ENCODE measurements at places on chromosomes 3 and 15.

- no peak for DNase-seq
These were observed 86.9 kb upstream of the PRR23E start for GRCh38 chr3:127106053-127106452.

GRCh38 chr15:55546718-55547117, 38.7 kb upstream of the DNAAF4 start:
- DNase-seq: no peak

DNA sequence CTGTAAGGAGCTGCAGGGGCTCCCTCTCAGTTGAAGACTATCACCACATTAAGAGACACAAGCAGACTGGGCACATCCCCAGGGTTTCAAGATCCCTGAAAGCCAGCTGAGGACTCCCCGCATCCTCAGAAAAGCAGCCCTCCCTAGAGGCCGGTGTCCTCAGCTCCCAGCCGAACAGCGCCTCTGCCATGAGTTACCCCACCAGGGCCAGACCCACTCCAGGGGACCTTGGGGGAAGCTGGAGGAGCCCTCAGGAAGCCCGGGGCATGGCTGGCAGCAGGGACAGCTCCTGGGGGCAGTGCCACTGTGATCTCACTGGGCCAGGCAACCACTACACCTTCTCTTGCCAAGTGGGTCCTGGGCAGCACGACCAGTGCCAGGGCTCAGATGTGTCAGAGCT, 8.1 kb downstream of the KLF15 start:
- no peak for DNase-seq

DNA sequence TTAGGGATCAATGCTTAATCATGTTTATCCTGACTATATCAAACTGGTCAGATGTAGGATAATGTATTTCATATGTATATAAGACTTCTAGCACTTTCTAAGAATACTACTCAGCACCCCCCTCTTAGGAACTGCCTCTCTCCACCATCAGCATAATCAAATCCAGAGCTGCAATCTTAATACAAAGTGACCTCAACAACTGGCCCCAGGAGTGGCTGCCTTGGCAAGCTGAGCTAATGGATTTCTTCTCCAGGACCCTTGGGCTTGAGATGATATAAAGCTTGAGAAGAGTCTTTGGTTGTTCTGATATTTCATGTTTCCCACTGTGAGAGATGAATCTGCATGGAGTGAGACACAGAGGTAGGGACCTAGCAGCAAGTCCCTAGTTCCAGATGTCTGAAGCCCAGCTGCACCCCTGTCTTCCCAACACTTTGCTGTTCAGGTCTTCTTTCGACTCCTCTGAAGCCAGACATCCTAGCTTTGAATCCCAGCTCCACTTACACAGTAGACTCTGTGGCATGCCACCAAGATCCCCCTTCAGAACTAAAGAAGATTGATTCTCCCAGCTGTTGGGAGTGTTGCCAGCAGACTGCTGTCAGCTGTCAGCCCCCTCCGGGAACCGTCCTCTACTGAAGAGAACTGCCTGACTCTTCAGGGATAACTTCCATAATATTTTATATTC, 309.3 kb upstream of the UBE2E2 start:
- no peak for DNase-seq

DNA sequence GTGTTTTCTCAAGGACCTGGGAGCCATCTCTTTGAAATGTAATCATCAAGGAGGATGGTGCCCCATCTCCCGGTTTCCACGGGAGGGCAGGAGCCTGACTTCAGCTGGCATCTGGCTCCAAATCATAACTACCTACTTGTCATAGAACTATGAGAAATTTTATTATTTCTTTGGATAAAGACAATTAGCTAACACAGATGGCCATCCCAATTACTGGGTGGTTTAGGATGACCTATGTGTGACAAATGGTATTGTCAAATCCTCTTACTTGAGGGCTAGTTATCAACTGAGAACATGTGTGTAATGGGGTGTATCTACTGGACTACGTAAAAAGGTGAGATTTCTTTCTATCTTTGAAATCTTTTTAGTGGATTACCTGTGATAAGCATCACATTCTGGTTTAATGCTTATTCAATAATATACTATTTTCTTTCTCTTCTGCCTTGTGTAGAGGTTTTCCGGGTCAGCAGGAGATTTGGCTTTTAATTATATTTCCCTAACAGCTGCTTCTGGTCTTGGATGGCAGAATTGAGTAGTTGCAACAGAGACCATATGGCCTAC, 15.3 kb upstream of the PARP14 start:
- no peak for DNase-seq

DNA sequence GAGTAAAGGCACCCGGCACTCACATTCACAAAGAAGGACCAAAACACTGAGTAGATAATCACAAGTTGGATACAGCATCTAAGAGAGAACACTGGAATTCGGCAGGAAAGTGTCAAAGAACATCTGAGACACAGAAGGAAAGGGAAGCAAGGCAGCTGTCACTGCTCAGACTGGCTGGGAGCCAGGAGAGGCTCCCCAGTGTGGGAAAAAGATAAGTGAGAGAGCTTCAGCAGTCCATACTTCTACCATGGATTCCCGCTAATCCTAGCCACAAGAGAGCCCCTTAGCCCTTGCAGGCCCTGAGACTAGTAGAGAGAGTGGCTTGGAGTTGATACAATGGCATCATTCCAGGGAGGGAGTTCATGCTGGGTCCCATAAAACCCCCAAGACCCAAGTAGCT, 36.7 kb upstream of the CP start:
- no peak for DNase-seq

GRCh38 chr3:57411715-57412114, 119.2 kb upstream of the ASB14 start:
- DNase-seq: no peak

DNA sequence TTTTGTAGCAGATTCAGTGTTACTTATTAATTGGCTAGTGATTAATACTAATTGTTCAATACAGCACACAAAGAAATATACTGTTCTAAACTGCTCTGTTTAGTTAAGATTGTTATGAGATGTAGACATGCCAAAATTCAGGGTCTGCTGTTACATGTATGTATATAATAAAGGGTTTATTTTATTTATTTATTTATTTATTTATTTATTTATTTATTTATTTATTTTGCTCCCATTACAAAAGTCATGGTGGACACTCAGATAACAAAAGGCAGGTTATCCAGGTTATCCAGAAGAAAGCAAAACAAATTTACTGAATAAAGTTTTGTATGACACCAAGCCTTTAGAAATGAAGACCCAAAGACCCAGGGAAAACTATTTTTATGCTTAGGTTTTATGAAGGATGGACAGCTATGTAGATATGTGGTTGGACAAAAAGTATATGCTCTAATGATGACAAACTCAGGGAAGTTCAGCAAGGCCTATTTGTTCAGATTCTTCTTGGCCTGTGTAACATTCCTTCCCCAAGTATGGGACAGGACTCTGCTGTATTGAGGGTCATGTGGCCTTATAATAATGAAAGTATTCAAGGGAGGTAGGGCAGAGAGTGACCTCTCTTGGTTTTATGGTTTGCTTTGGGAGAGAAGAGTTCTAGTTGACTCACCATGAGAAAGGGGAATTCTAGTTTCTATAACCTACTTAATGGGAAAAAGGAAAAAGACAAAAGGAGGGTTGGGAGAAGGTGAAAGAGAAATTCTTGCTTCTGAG, 1056.8 kb downstream of the ROBO2 start:
- no peak for DNase-seq

DNA sequence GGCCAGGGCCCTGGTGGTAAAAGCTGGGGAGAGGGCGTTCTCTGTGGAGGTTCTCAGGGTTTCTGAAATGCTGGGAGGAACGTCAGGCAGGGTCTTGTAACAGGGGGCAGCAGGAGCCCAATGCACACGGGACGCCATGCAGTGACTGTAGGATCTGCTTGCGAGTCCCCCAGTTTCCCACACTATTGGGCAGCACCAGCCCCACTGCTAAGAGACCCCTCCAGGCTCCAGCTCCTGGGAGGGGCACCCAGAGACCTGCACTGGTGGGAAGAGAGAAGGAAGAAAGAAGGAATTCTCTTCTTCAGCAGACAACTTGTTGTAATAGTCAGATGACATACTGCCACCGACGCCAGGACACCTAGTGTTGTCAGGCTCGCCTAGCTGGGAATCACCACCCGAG, 55.2 kb upstream of the RNF7 start:
- no peak for DNase-seq

- DNase-seq: no peak
These were observed 189.3 kb upstream of the TSC22D2 start for GRCh38 chr3:150218841-150219240.

- DNase-seq: no peak
These were observed 56.6 kb upstream of the ADPGK start for GRCh38 chr15:72840114-72840513.

- no peak for DNase-seq
These were observed 15.5 kb downstream of the MYL3 start for GRCh38 chr3:46847744-46848143.

DNA sequence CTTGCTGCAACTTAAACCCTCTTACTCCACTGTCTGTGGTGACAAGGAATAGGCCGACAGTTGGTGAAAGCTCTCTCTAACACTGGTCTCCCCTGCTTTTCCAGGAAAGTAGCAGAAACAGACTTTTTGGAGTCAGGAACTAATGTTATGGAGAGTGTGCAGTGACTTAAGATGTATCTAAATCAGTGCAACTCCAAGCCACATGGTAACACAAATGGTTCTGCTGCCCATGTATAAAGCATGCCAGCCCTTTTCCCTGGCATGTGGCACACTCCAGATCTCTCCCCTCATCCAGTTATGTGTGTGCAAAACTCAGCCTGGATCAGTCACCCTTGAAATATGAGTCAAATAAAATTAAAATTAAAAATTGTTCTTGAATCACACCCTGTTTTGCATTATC, 55.4 kb downstream of the SEMA5B start:
- DNase-seq: no peak

GRCh38 chr3:31125413-31126020, 231.1 kb upstream of the GADL1 start:
- no peak for DNase-seq

DNA sequence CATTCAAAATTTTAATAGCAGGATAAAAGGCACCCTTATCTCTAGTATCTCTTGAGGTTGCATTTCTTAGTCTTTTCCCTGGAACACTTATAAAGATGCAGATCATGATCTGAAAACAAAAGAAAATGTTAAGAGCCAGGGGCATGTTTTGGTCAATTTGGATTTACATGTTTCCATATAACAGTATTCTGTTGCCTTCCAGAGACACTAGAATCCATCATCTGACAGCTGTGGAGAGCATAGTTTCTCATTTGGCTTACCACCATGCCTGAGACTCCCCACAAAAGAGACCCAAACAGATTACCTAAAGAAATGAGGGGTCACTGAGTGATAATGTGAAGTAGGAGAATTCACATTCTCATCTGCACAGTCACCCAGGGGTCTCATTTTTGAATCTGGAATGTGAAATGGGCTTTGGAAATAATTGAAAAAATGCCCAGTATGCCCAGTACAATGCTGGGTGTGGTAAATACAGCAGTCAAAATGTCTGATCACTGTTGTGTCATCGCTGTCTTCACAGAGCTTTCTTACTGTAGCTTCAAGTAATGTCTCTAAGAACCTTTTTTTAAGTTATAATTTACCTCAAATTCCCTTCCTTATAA, 79.9 kb upstream of the ZBTB20 start:
- DNase-seq: no peak

- no peak for DNase-seq
These were observed 60.5 kb upstream of the KY start for GRCh38 chr3:134711284-134711683.

GRCh38 chr3:183664913-183665381, 29.5 kb downstream of the KLHL24 start:
- no peak for DNase-seq

DNA sequence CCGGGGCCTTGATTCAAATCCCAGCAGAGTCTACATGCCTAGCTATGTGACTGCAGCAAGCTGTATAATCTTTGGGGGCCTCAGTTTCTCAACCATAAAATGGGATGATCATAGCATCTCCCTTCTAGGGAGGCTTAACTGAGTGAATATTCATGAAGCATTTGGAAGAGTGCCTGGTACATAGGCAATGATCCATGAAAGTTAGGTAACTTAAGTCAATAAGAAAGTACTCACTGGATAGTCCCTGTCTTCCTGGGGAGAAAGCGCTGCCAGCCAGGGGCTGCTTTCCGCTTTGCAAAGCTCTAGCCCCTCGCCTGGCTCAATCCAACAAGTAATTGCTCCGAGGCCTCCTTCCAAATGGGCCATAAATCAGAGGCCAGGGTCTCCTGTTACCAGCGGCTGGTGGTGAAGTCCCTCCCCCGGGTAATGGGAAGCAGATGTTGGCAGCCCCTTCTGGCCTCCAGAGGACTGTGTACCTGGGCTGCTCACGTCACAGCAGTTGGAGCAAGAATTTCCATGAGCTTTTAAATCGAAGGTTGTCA, 521.9 kb upstream of the PROK2 start:
- no peak for DNase-seq

DNA sequence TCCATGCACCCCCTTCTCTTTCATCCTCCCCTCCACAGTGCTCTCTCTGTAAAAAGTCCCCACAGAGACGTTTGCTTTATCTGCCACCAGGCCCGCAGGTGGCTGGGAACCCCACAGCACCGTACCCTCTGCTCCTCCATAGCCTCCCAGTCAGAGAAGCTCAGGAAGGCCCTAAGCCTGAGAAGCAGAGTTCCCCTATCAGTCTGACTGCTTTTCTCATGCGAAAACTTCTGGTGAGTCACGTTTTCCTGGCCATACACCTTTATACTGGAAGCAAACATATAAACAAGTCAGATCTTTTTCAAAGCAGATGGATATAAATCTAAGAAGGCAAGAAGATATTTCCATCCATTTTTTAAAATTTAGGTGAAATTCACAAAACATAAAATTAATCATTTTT, 51.5 kb upstream of the MEF2A start:
- DNase-seq: no peak

DNA sequence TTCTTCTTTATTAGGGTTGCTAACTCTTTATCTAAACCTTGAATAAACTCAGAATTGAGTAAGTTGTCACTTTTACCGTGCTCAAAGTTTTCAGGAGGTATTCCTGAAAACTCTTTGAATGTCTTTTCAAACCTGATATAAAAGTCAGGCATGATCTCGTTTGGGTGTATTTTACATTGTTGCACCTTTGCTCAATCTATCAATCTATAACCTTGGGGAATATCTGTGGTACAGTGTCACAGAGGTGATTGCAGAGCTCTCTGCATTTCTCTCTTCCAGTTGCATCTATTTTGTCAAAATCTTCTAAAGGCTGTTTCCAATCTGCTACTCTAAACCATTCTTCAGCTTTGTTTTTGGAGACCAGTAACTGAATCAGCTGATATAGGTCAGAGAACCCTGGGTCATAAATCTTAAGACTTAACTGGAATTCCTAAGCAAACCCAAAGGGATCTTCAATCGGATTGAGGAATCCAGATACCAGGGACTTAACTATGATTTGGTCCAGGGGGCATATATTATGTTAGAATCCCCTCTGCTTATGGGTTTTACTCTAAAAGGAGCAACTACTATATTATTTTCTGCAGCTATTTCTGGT, 35.6 kb upstream of the AP4E1 start:
- no peak for DNase-seq

DNA sequence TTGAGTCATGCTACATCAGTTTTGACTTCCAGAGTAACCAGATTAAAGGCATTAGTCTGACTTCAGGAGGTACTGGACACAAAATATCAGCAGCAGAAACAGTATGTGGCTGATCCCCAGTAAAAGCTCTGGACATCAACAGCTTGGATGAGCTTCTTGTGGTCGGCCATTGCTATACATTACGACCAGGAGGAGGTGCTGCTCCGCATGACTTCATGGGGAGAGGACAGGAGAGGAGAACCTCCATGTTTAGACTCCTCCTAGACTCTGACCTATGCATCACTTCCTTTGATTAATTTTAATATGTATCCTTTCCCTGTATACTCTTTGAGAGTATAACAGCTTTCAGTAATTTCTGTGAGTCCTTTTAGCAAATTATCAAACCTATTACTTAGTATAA, 285.6 kb upstream of the ARHGEF26 start:
- DNase-seq: no peak

GRCh38 chr3:110375751-110376518, 695.7 kb upstream of the NECTIN3 start:
- DNase-seq: no peak
